Activated T-cell treated with anti-CD3 and anti-CD28 coated beads, Interleukin-2, amount 50 U/mL, for 48 hours (primary cell): ENCODE measurements at places on chromosomes 5 and 9.

DNA sequence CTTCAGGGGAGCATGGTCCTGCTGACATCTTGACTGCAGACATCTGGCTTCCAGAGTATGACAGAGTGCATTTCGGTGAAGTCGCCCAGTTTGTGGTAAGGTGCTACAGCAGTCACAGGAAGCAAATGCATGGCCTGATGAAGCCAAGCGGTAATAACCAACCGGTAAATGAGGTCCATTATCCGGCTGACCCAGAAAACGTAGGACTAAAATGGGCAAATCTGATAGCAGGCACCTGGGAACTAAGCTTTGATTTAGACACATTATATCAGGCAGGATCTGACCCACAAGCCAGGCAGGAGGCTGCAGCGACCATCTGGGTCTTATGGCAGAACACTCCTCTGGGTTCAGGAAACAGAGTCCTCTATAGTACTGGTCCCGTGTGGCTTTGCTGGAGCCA, 454.6 kb downstream of the GADD45G start:
- DNase-seq, result no peak

GRCh38 chr9:71781391-71781790, 13.1 kb upstream of the CEMIP2 start:
- no peak for DNase-seq

- DNase-seq, result no peak
Observed at GRCh38 chr5:1998348-1998669, 115.6 kb upstream of the IRX4 start.

GRCh38 chr9:130023144-130023787, 19.7 kb downstream of the FNBP1 start:
- DNase-seq, result no peak

DNA sequence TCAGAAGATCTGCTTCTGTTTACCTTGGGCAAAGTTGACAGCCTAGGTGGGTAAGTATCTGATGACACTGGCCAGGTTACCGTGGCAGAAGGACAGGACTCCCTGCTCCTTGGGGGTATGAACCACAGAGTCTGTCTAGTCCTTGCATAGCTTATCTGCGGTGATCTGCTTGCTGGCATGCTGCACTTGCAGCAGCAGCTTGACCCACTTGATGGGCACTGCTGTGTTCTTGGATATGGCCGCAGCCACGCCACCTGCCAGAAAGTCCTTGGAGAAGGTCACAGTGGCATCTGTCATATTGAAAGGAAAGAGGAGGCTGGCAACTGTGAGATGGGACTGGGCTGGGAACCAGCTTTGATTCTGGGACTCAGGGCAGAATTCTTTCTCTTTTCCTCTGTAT, 35.9 kb upstream of the POC5 start:
- no peak for DNase-seq

GRCh38 chr5:134506054-134507039, 19.1 kb upstream of the JADE2 start:
- no peak for DNase-seq

- DNase-seq, result no peak
Observed at GRCh38 chr5:68227532-68228160, 12.1 kb downstream of the PIK3R1 start.

- DNase-seq, result no peak
Observed at GRCh38 chr9:38523121-38523520, 97.3 kb downstream of the ANKRD18A start.

DNA sequence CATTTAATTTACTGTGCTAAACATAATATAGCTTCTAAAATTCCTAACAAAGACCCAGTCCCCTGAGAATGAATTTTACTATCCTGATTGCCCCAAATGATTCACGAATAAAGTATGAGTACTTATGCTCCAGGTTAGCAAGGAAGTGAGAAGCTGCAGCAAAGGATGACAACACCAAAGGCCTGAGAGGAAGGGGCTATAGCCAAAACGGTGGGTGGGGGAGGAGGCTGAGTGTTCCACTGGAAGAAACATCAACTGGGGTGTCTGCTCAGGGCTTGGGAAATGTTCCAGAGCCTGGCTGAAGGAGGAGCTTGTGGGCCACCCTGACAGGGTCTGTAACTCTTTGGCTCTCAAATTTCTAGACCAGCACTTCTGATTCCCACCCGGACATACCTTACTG, 157.3 kb downstream of the ADAMTS12 start:
- DNase-seq, result no peak

GRCh38 chr9:125884218-125884595, 137.0 kb downstream of the PBX3 start:
- DNase-seq, result no peak

GRCh38 chr5:180373454-180373853, 20.3 kb upstream of the GFPT2 start:
- DNase-seq, result no peak

GRCh38 chr5:146240951-146241350, 37.5 kb downstream of the RBM27 start:
- no peak for DNase-seq

GRCh38 chr5:72064801-72065570, 42.3 kb upstream of the MAP1B start:
- no peak for DNase-seq

- DNase-seq, result no peak
Observed at GRCh38 chr5:168055141-168055683, 236.2 kb upstream of the WWC1 start.

DNA sequence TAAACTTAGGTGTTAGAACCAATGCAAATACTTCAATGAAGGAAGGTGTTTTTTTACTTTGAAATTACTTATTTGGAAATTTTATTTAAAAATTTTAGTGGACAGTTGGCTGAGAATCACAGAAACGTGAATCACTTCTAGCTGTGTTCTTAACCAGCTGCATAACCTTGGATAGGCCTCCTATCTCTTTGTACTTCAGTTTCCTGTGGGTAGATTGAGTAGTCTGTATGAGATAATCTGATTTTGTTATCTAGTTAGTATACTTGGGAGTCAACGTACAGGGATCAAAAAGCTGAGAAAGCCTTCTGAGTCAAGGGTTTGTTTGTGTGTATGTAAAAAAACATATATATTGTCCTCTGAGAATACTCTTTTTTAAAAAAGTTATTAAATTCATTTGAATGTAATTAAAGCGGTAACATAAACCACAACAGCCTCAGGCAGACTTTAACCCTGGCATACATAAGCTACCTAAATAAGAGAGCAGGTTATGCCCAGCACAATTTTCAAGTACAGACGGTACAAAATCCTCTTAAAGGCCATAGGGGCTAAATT, 38.1 kb upstream of the ZCCHC7 start:
- DNase-seq, result no peak

- DNase-seq, result no peak
Observed at GRCh38 chr5:80008995-80009765, 18.1 kb upstream of the MTX3 start.

GRCh38 chr5:165631235-165631634, 2125.8 kb downstream of the MAT2B start:
- no peak for DNase-seq

GRCh38 chr5:158354958-158355357, 496.0 kb upstream of the CLINT1 start:
- DNase-seq, result no peak

DNA sequence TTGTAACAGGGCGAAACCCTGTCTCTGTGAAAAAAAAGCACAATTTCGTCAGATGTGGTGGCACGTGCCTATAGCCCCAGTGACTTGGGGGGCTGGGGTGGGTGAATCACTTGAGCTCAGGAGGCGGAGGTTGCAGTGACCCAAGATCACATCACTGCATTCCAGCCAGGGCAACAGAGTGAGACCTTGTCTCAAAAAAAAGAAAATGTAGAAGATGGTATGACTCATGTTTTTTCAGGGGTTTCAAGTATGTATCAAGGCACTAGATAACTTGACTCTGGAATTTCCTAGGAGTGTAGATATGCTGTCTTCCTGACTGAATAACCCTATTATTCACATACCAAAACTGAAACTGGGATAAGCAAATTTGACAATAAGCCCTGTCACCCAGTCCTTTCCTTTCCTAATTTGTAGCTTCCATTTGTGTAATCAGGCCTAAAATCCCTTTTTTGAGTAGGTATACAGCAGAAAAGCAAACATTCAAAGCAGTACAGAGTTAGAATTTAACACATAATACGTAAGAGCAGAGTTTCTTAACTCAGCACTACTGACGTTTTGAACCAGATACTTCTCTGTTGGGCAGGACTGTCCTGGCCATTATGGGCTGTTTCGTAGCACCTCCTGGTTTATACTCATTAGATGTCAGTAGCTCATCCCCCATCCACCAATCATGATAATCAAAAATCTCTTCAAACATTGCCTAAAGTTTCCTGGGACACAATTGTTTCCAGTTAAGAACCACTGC, 17.3 kb upstream of the ANKRD18B start:
- DNase-seq, result peak; percentile 32

- DNase-seq, result no peak
Observed at GRCh38 chr5:84794486-84795035, 409.9 kb upstream of the EDIL3 start.

DNA sequence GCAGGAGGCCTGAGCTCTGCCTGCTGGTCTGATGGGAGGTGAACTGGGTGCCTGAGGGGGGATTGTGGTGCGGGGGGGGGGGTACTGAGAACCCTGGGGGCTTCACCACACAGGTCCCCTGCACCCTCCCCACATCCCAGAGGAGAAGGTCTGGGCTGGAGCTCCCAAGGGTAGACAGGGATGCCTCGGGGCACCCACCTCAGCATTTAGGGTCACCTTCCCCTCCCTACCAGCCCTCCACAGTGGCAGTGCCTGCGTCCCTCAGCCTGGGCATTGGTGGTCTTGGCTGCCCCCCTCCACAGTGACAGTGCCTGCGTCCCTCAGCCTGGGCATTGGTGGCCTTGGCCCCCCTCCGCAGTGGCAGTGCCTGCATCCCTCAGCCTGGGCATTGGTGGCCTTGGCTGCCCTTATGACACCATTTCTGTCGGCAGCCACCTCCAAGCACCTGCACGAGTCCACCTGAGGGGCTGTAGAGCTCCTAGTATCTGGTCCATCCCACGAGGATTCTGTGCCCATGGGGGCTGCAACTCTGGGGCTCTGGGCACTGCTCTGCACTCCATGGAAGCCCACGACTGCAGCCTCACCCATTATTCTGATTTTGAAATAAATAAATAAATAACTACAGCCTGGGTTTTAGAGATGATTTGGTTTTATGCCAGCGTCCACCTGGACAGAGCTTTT, 21.5 kb downstream of the NKD2 start:
- DNase-seq, result no peak

DNA sequence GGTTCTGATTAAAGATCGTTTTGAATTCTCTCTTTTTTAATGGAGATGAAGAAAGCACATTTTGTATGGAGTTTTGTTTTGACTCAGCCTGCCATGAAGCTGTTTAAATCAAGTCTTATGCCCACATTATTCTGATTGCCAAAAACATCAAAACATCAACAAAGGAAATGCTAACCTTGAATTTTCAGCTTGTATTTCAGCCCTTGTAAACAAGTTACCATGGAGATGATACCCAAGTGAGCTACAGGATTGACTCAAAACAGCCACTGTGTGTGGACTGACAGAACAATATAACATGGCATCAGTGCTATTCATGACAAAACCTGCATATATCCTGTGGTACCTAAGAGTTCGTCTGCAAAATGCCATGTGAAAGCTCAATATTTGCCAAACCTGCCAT, 1581.0 kb downstream of the MAT2B start:
- no peak for DNase-seq

DNA sequence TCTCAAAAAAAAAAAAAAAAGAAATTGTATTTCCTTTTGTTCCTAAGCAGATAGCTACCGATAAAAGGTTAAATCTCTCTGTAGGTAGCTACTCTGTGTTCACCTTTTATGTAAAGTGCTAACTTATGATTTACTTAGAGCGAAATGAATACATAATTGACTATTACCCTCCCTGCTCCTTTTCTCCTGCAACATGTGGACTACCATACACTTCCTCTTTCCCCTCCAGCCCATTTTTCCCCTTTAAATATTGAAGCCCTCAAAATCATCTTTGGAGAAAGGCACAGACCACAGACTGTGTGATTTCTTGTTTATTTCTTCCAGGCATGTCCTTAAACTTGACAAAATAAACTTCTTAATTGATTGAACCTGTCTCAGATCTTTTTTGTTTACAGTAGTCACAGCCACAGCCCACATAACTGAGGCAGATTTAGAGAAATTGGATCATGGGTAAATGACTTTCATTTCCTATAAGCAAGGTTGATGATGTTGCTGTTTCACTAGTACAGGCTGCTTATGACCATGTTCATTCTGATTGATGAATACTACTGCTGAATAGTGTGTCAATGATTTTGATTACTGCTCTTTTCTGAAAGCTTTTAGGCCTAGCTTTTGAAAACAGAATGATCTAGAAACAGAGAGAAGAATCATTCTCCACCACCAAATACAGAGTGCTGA, 59.2 kb downstream of the PHAX start:
- DNase-seq, result no peak

DNA sequence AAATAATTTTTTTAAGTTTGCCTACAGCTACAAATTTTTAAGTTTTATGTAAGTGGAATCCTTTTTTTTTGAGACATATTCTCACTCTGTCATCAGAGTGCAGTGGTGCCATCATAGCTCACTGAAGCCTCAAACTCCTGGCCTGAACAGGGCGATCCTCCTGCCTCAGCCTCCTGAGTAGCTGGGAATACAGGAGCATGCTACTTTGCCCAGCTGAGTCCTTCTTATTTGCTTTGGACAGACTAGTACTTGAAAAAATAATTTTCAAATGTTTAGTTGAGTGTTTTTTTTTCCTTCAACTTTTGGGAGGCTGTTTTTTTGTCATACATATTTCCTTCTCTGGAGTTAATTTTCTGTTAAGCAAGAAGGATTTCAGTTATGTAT, 7.4 kb downstream of the GAPVD1 start:
- no peak for DNase-seq

DNA sequence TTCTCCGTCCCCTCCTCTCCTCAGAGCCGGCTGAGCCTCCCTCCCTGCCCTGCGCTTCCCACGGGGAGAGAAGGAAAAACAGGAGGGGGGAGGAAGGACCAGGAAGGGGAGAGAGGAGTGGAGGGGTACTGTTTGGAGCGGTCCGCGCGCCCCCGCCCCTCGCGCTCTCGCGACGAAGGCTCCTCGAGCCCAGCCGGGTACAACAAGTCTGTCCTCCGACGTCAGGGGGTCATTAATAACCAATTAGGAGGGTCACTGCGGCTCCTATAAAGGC, 480 bp upstream of the PRDM12 start:
- no peak for DNase-seq

DNA sequence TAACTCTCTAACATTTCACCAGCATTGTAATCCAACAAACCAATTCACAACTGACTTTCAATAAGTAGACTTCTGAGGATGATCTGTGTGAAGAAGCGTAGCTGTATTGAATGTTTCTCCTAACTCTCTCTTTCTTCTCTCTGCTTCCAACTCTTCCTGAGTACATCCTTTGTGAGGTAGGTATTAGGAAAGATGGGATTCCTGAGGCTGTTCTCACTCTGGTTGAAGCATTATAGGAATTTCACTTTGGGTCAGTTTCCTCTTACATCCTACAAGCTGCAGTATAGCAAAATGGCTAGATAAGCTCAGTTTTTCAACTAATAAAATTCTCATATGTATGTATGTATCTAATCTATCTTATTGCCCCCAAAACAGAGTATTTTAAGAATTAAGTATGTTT, 702.8 kb downstream of the CETN3 start:
- no peak for DNase-seq

GRCh38 chr5:88873447-88873846, 9.5 kb downstream of the MEF2C start:
- no peak for DNase-seq
